Omental fat pad (tissue), 4 donors: ENCODE measurements at places on chromosomes 7 and 10. TPM values are rescaled to one million over a fixed set of nuclear protein-coding genes. Genes with fewer than 3 reads are reported as not detected.

AKR1D1 gene
- total RNA-seq = not detected

CABCOCO1 gene
- not detected for total RNA-seq

WDR86 gene
- 17.2 TPM for total RNA-seq

DNA sequence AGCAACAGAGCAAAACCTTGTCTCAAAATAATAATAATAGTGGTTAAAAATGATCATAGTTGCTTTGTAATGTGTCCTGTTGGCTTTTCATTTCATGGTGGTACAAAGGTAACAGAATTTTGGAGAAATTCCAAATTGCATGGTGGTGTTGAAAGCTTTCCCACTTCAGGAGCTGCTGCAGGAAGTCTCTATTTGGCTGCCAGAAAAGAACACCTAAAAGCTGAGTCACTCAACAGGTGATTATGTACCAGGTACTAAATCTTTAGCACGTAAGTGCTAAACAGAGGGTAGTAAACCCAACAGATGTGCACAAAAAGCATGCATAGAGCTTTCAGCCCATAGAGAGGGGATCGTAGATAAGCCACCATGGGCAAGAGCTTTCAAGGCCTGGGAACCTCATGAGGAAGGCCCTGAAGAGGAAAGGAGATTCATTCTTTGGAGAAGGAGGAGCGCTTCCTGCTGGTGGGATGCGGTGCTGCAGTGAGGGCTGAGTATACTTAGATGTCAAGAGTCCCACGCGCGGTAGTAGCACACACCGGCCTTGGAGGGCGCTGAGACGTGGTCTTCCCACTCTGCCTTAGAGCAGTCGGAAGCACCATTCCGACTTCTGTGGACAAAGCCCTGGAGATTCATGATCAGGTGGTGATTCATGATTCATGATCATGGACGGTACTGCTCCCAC is 118.7 kb downstream of the RALA start:
- DNase-seq = no peak

GRCh38 chr10:119518936-119519335 is 23.6 kb downstream of the RGS10 start:
- DNase-seq = no peak

GRCh38 chr7:158975526-158976467 is 119.4 kb downstream of the DYNC2I1 start:
- no peak for DNase-seq
